Psoas muscle (tissue), 8 donors: ENCODE measurements at places on chromosomes 11 and 22.

- peak; percentile 72 for DNase-seq
Observed at GRCh38 chr11:47980907-47981621, 705 bp downstream of the PTPRJ start.

- no peak for DNase-seq
Observed at GRCh38 chr11:20278727-20279126, 84.8 kb upstream of the HTATIP2 start.

DNA sequence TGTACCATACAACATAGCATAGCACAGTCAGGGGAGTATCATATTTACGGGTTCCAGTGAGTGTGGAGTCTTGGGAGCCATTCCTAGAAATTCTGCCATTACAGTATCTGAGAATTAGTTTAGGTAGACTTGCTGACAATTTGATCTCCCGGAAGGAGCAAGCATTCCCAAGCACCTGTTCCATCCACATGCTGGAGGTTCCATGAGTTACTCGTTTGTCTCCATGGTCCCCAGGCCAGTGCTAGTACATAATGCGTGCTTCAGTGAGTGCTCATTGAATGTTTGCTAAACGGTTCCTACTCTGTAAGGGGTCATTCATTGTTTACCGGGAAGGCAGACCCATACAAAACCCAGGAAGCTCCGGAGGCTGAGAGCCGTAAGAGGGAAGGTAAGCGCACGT is 27.4 kb upstream of the MYOD1 start:
- DNase-seq: no peak

DNA sequence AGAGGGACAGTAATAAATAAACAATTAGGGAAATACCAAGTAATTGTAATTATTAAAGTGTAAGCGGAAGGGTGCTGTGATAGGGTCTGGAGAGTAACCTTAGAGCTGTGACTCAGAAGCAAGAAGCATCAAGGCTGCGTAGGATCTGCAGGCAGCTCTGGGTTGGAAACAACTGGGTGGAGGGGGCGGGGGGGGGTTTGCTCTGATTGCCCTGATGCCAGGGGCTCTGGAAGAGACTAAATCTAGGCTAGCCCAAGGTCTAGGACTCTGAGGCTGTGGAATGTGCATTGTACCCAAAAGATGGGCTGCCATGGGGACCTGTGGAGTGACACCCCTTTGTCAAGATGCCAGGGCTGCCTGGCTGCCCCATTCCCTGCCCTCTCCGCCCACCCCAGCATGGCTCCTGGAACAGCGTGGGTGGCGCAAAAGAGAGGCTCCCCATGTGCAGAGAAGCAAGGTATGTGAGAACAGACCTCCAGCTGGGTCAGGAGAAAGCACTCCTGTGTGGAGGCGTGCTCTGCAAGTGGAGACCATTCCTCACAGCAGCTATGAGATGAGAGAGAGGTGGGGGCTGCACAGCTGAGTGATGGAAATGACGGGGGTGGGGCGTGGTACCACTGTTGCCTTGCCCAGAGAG is 101.1 kb upstream of the CRYBB3 start:
- no peak for DNase-seq

DNA sequence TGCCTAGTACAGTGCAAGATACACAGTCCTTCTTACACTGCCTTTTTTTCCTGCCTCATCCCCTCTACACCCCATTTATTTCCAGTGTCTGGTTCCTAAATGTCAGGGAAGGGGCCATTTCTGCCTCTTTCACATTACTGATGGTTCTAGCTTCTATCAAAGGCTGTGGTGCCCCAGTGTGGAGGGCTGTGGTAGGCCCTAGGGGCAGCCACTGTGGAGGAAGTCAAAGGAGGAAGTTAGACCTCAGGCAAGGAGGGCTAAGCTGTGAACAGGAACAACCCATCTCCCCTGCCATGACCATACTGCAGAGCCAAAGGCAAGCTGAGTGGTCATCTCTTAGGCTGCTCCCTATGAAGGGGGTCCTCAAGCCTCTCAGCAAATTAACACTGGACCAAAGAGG is 81.9 kb upstream of the CRTAM start:
- peak; percentile 29 for DNase-seq

DNA sequence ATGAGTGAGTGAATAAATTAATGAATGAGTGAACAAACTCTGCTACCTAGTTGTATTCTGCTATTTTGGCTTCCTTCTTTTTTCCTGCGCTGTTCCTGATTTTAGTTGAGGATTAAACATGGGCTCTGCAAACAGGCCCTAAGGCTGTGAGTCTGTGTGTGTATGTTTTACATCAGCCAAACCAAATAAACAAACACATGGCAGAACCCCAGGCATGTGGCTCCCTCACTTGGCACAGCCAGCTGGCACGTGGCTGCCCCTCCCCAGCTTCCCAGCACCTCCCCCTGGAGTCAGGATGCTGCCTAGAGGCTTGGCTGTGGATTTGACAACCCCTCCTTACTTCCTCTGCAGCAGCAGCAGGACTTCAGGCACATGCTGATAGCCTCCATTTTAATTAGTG is 593.2 kb downstream of the INSC start:
- no peak for DNase-seq

GRCh38 chr11:44701276-44701675 is 25.5 kb upstream of the TSPAN18 start:
- DNase-seq: no peak

DNA sequence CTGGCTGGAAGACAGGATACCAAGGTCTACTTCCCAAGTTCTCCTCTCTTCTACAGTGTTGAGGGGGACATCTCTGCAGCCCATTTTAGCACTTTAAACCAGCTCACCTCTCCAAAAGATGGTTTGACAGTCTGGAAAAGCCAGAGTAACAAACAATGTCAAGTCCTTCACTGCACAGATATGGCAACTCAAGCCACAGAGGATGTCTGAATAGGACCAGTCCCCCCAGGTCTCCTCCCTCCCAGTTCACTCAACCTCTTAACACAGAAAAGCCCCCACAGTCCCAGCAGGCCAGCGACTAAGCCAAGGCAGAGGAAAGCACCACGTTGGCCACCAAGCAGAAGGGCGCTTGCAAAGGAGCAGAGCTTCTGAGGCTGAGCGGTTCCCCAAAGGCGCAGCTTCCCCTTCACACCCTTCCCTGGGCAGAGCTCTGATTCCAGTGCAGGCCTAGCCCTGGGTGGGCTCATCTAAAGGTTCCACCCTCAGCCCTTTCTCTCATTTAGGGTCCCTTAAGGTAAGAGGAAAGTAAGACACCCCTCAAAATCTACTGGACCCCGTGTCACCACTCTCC is 62.7 kb downstream of the PAK1 start:
- DNase-seq: peak; percentile 52

DNA sequence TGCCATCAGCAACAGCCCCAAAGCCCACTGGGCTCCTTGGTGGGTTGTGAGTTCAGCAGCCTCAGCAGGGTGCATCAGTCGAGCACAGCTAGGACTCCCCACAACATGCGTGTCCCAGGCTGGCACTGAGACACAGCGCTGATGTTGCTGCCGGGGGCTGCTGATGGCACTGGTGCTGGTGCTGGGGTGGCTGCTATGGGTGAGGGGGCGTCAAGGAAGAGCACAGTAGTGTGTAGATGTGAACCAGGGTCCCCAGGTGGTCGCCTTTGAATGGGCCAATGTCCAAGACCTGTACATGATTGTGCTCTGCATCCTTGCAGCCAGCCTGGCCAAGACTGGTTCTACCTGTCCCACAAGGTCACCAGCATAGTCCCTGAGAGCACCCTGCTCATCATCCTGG is 121.3 kb upstream of the SERPIND1 start:
- no peak for DNase-seq

- DNase-seq: no peak
Observed at GRCh38 chr11:103997082-103997481, 39.4 kb upstream of the DDI1 start.

DNA sequence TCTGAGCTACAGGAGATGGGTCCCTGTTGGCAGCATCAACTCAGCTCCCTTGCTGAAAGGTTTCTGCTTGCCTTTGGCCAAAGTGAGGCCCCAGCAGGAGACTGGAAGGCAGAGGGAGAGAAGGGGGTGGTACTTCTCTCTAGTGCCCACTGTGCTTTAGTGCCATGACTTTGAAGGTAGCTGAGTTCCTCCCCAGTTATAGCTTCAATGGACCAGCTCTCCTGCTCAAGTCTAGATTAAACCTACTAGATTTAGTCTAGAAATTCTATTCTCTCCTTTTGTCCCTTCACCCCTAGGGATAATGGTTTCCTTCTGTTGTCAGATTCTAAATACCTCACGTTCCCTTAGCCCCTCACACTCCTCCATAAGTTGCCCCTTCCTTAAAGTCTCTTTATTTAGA is 119.2 kb downstream of the TIMP3 start:
- DNase-seq: no peak

DNA sequence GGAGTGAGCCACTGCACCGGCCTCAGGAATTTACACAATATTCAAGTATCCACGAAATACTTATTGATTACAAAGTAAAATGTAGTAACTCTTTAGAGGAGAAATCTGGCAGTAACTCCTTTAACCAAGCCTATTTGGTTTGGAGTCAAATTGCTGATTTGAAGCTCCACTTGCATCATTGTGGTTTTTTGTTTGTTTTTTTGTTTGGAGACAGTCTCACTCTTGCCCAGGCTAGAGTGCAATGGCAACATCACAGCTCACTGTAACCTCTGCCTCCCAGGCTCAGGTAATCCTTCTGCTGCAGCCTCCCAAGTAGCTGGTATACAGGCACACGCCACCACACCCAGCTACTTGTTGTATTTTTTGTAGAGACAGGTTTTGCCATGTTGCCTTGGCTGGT is 6.4 kb upstream of the QSER1 start:
- no peak for DNase-seq

DNA sequence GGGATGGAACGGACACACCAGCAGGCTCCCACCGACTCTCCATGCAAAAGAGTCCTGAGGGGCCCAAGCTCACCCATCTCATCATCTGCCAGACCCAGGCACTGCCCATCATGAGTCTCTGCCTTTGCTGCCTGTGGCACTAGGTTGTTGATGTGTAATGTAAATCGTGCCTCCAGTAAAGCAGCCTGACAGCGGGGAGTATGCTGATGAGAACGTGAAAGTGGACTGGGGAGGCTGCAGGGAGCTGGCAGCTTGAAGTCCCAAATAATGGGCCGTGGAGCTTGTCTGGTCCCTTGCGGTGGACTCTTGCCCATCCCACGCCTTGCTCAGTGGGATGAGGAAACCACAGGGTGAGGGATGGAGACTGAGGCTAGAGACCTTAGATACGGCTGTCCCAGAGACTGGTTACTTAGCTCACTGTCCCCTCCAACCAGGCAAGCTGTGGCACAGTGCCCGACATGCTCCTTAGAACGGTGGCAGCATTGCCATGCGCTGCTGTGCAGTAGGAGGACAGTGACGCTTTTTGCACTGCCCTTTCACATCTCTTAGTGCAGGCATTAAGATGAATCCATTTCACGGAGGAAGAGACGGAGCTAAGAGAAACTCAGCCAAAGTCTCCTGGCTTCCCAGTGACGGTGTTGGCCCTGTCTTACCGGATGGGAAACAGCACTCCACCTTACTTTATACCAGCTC is 39.6 kb upstream of the PLET1 start:
- DNase-seq: peak; percentile 62

DNA sequence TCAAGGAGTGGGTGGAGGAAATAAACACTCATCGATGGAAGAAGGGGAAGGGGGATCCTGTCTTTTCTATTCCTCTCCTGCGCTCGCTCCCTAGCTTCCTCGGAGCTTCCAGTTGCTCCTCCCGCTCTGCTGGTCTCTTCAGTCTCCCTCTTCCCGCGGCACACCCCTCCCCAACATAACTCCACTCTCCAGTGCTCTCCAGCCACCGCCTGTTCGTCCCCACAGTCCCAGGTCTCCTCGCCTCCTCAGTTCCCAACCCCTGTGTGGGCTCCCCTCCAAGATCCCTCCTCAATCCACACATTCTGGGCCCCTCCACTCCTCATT is 438 bp downstream of the ZW10 start:
- no peak for DNase-seq

GRCh38 chr11:92915551-92915950 is 53.9 kb upstream of the MTNR1B start:
- DNase-seq: no peak

GRCh38 chr11:134785660-134786284 is 373.7 kb upstream of the B3GAT1 start:
- DNase-seq: no peak

- DNase-seq: no peak
Observed at GRCh38 chr22:40196628-40197360, 19.1 kb downstream of the TNRC6B start.

GRCh38 chr22:42169055-42169469 is 38.5 kb upstream of the CYP2D6 start:
- DNase-seq: peak; percentile 80

GRCh38 chr11:45743556-45744468 is 61.1 kb upstream of the SLC35C1 start:
- DNase-seq: no peak

DNA sequence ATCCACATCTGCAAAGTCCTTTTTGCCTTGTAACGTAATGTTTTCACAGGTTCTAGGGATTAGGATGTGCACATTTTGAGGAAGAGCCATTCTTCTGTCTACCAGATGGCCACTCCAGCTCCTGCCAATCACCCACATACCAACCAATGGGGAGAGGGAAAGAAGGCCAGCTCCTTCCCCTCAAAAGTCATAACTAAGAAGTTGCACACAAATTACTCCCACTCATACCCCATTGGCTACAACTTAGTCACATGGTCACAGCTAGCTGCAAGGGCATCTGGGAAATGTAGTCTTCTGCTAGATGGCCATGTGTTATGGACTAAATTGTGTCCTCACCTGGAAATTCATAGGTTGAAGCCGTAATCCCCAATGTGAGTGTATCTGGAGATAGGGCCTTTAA is 15.4 kb upstream of the MYOD1 start:
- DNase-seq: no peak

DNA sequence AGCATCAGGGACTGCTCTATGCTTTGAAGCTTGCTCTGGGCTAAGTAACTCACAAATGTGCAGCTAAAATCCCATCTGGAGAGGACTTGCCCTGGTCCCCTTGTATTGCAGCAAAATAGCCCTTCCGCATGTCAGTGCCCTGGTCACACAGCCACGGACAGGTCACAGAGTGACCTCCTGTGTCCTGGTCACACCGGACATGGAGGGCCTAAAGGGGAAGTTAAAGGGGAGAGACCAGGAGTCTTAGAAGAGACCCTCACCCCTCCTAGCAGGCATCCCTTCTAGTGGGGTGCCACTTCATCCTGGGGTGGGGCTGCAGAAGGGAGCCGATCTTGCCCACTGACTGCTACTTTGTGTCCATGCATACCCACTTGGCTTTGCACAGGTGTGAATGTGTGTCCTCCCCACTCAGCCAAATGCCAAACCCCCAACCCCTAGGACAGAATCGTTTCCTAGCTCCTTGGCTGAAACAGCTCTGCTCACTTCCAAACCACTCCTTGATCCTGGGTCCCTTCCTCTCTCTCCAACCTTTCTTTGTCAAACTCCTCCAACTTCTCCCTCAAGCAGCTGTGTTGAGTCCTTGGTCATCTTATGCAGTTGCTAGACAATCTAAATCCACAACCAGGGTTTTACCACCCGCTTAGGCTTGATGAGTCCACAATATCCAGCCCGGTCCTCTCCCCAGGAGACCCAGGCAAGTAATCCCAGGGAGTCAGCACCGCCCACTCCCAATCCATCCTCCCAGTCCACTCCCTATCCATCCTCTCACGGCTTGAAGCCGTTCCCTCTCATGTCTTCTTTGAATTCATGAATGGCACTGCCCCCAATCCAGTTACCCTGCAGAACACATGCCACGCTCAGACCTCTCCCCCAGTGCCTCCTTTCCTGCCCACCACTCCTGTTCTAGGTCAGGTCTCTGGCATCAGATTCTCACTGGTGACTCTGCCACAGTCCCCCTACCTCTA is 3.3 kb upstream of the FXYD6 start:
- no peak for DNase-seq

GRCh38 chr11:83542861-83543260 is 256.7 kb upstream of the CCDC90B start:
- no peak for DNase-seq
